ENCODE measurements at places on chromosomes 2 and 18.
A peak's percentile ranks its signal among the peaks of the same experiment; 100 is the strongest.

- no peak for DNase-seq
Measured at GRCh38 chr2:178976351-178976750, 73.6 kb downstream of the CCDC141 start.

DNA sequence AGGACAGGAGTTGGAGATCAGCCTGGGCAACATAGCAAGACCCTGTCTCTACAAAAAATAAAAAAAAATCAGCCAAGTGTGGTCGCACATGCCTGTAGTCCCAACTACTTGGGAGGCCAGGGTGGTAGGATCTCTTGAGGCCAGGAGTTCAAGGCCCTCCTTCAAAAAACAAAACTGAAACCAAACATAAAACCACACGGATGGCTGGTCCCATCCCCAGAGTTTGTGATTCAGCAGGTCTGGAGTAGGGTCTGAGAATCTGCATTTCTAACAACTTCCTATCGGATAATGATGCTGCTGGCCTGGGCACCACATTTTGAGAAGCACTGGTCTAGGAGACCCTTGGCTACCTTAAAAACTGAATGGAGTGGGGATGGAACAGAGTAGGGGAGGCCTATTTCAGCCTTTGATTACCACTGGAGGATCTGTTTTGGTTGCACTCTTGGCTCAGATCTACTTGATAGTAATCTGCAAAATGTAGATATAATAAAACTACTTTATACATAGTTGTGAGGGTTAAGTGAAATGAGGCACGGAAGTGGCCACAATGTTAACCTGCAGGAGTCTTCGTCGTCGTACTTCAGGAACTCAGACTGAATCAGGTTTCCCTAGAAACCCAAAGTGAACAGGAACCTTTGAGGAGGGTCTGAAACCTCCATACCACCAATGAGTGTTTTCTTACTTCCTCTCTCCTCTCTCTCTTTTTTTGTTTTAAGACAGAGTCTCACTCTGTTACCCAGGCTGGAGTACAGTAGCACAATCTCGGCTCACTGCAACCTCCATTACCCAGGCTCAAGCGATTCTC, 25.5 kb upstream of the NFE2L2 start:
- no peak for DNase-seq

GRCh38 chr18:58592223-58593214, 36.4 kb downstream of the ALPK2 start:
- no peak for DNase-seq

DNA sequence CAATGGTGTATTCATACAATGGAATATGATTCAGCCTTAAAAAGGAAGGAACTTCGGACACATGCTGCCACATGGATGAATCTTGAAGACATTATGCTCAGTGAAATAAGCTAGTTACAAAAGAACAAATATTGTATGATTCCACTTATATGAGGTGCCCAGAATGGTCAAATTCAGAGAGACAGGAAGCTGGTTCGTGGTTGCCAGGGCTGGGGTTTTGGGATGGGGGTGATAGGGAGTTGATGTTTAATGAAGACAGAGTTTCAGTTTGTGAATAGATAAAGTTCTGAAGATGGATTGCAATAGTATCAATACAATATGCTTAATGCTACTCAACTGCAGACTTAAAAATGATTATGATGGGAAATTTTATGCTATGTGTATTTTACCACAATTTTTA, 28.0 kb upstream of the MC2R start:
- DNase-seq: no peak

DNA sequence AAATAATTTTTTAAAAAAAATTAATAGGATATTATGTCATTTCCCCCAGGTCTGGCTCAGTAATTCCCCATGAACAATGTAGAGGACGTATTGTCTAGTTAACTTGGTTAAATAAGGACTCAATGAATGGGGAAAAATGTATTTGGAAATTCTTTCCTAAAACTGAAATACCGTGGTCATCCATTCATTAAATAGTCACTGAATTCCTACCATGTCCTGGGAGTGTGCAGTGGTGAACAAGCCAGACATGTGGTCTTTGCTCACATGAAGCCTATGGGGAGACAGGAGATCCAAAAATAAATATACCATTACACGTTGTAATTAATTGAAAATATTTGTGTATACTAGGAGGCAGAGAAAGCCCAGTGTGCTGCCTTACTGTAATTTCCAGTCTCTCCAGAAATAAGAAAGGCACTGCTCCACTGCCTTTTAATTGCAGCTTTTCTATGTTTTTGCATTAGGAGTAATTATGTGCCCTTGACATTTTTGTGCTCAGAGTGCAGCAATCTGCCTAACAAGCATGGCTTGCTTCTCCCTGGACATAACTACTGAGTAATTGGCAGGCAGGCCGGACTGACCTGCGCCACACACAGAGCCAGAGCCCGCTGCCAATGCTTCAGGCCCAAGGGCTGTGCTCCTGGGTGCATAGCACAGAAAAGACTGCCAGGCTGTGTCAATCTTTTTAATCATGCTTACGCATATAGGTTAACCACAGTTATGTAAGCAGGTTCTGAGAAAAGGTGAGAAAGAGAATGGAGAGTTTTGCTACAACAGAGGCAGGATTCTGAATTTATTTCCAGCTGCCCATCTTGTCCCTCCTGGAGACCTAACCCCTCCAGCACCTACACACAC, 22.2 kb upstream of the TTC39C start:
- peak; percentile 74 for DNase-seq

DNA sequence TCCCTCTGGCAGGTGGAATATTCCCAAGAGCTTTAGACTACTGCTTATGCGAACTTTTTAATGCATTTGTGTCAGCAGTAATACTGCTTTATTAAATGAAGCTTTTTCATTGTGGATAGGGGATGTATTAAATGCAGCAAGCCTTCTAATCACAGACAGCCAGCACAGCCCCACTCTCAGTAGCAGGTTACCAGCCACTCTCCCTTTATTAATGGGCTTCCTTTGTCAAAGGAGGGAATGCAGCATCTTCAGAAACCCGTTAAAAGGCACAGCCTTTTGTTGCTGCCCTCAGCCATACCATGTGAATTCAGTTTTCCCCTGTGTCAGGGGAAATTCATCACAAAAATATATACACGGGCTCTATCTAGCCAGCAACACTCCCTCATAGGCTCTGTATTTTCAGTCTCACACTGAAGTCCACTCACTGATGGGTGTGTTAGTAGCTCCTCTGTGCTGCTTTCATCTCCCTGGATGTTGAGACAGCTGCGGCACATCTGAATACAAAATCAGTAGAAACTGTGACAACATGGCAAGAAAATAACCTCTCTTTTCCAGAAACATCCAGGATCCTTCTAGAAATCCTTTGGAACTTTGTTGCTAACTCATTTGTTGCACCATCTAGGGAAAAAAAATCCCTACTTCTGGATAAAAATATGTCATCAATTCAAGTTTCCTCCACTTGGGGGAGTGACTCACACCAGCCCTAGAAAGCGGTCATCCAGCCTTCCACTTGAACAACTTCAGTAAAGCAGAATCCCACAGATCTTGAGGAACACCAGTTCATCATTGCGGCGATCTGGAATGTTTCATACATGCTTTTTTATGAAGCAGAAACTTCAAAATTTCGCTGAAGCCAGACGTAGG, 48.4 kb downstream of the LRRTM1 start:
- DNase-seq: peak; percentile 25

GRCh38 chr18:80037869-80038630, 3.8 kb downstream of the RBFA start:
- DNase-seq: no peak

DNA sequence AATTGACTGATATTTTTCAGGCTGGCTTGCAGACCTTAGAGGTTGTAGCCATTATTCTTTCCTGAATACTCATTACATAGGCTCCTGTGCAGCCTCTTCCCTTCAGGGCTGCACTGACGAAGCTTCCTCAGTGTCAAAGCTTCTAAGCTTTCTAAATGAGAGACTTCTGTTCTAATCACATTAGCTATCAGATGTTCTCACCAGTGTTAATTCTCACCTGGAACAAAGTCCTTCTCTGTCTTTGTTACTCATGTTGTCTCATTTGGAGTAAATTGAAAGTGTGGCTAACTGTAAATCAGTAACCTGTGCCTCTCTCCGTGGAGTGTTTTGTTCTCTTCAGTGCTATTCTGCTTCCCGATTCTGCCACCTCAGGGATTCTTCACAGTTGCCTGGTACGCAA, 76.9 kb downstream of the MC4R start:
- peak; percentile 81 for DNase-seq

- no peak for DNase-seq
Measured at GRCh38 chr2:190185380-190185779, 122.9 kb upstream of the MSTN start.

DNA sequence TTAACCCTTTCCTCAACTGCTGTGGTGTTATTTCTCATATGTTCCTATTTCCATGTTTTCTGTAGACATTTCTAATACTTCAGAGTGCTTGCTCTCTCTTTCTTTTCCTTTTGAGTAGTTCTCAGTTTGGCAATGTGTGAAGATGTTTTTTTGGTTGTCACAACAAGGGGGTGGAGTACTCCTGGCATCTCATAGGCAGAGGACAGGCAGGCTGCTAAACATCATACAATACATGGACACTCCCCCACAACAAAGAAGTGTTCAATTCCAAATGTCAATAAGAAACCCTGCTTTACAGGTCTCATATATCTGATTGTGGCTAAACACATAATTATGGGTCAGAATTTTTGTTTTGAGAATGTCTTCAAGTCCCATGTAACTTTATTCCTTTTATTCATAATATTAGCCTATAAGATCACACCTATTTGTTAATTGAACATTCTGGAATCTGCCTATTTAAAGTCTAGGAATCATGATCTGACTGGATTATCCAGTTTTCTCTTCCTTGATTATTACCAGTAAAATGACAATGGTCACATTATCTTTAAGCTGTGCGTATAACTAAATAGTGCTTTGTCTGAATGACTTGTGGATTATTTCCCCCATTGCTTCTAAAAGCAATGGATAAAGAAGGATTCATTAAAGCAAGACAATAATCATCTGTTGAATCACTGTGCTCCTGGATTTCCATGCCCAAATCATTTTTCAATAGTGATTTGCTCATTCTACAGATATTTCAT, 46.8 kb upstream of the ITPRID2 start:
- no peak for DNase-seq
